T-helper 9 cell (primary cell): ENCODE measurements at places on chromosomes 1 and 21.

DNA sequence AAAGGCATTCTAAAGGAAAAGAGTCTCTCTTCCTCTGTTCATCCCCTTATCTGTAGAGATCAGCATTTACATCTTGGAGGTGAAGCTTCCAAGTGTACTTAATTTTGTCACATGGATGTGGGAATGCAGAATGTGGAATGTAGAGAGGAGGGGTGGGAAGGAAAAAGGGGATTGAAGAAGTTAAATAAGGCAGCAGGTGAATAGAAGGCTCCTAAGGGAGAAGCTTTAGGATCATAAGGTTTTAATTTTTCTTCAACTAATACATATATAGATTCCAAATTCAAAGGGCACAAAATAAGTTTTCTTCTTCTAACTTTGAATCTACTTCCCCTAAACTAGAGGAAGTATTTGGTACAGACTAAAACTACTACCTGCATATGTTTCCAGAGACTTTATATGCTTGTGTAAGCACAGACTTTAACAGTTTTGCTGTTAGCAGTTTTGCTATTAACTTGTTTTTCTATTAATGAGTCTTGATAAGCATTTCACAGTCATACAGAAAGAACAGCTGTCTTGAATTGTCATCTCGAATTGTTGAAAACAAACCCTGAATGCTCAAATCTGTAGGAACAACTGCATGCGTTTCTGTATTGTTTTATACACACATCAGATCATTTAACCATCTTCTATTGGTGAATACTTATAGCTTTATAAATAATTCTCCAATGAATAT lies 12.7 kb downstream of the TENT5C start:
- no peak for DNase-seq

- no peak for DNase-seq
These were observed 822 bp downstream of the MTX1 start for GRCh38 chr1:155209312-155209721.

GRCh38 chr1:175317309-175317708 lies 124.7 kb upstream of the KIAA0040 start:
- DNase-seq: peak; percentile 10

GRCh38 chr1:46173361-46173856 lies 1.5 kb upstream of the TSPAN1 start:
- no peak for DNase-seq

- DNase-seq: no peak
These were observed 393.1 kb downstream of the PTPRU start for GRCh38 chr1:29629401-29629800.

DNA sequence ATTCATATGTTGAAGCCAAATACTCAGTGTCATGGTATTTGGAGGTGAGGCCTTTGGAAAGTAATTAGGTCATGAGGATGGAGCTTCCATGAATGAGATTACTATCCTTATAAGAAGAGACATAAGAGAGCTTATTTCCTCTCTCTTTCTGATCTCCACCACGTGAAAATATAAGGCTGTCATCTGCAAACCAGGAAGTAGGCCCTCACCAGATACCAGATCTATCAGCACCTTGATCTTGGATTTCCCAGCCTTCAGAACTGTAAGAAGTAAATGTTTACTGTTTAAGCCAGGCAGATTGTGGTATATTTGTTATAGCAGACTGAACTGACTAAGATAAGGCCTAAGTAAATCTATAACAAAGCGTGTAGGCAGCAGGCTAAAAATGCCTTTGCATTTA lies 25.3 kb downstream of the RBM11 start:
- no peak for DNase-seq

DNA sequence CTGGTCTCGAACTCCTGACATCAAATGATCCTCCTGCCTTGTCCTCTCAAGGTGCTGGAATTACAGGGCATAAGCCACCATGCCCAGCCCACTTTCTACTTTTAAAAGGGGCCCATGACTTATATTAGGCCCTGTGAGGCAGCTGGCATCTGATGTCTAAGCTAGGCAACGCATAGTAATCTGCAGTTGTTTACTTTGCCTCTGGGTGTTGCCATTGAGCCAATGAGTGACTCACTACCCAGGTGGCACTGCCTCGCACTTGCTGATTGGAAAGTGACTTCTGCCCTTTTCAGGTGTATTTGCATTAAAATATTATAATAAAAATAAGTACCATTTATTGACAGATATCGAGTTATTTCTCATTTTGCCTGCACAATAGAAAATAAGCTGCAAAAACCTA lies 84.9 kb downstream of the KIF14 start:
- DNase-seq: no peak

- no peak for DNase-seq
These were observed 9.9 kb downstream of the DMAP1 start for GRCh38 chr1:44223187-44223610.

- DNase-seq: no peak
These were observed 84.9 kb downstream of the PTPRU start for GRCh38 chr1:29321176-29321575.

DNA sequence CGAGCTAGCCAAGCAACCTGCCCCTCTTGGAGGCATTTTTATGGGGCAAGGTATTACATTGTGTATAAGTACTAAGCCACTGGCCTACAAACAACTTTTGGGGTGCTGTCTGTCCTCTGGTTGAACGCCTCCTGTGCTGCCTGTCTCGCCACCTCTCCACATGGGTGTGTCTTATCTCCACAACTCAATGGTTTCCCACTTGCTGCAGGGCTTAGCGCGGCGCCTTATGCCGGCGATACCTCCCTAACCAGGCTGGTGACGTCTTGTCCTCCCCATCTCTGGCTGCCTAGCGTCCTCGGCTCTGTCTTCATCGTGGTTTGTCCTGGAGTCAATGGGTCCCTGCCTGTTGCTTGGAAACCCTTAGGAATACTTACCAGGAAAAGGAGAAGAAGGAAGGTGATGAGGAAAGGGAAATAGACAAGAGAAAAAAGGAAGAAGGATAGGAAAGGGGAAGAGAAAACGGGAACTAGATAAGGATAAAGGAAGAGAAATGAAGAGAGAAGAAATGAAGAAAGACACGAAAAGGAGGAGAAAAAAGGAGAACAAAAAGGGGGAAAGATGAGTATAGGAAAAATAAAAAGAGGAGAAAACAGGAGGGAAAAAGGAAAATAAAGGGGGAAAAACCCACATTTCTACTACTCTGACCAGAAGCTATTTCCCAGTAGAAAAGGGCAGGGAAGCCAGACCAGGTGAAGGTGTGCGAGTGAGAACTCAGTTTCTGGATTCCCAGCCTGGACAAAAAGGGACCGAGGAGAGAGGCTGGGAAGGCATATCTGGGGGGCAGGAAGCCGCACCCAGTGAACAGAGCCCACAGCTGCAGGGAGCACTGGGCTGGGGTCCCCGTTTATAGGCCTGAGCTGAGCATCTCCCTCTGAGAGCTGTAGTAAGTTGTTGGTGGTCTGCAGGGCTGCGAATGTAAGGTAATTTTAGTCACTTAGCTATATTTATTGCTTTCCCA lies 86.2 kb downstream of the CLIC6 start:
- DNase-seq: no peak

DNA sequence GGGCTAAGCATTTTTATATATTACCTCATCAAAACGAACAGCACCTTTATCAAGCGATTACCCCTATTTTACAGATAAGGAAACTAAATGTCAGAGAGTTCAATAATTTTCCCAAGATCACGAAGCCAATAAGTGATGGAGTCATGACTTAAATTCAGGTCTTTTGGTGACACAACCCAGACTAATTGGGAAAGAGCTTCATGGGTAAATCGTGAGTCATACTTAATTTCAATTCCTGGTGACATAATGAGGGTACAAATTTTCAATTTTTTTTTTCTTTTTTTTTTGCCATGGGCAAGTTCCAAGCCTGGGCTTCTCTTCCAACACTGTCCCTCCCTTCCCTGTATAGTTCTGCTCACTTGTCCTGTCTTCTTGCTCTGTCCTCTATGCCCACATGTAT lies 30.1 kb upstream of the IL10 start:
- no peak for DNase-seq

DNA sequence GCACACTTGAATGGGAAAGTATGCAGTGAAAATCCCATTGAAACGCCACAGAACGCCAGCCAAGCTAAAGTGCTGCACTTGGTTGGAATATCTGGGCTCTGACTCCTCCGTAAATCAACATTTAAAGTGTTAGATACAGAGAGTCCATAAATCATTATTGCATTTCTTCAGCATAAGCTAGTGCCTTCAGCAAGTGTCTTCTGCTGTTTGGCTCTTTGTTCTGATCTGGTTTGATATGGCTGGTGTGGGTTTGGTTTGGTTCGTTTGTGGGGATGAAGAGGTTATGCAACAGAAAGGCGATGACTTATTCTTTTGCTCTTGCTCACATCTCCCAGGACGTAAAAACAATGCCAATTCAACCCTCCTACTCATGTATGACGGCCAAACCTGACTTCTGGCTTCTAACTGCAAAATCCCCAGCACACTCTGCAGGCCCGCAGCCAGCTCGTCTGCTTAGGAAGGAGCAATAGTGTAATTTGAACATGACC lies 121.8 kb upstream of the ERG start:
- no peak for DNase-seq

DNA sequence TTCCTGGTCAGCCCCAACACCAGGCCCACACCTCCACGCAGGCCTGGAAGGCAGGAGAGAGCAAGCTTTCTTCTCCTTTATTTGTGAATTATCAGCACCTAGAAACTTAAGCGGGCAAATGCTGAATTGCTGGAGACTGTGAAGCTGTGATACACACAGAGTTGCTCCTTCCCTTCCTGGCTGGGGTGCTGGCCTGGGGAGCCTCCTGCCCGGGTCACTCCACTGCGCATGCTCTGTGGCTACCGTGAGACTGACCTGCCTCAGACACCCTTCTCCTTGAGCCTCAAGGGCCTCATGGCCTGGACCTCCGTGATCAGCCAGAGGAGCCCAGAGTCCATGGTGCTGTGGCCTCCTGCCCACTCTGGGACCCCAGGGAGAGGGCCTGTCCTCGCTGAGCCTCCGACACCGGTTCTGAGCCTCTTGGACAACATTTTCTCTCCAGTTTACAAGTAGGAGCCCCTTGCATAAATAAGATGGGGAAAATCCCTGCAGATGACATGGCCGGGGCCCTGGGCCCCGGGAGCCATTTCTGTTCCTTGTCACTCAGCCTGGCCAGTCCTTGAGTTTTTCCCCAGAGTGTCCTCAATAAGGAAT lies 18.0 kb downstream of the AGPAT3 start:
- DNase-seq: no peak

- no peak for DNase-seq
These were observed 30.7 kb upstream of the OPRD1 start for GRCh38 chr1:28781305-28781704.

DNA sequence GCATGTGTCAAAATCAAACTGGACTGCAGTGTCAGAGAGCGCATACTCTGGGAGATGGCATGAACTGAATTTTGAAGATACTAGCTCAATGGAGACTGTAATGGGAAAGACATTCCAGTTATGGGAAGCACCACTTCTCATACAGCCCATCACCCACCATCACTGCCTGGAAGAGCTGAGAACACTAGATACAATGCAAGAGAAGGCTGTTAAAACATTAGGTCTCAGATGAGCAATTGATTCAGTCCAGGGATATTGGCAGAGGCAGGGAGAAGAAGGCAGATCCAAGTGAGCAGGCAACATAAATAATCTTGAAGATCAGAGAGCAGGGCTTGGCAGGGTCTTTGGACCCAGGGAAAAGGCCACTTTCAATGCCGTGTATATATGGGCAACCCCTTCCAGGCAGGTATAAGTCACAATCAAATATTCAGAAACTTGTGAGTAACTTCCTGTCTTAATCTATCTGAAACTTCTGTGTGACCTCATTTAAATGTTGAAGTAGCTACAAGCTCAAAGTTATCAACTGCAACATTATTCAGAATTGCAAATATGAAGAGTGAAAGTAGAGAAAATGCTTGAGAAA lies 290.3 kb upstream of the SGIP1 start:
- DNase-seq: no peak

DNA sequence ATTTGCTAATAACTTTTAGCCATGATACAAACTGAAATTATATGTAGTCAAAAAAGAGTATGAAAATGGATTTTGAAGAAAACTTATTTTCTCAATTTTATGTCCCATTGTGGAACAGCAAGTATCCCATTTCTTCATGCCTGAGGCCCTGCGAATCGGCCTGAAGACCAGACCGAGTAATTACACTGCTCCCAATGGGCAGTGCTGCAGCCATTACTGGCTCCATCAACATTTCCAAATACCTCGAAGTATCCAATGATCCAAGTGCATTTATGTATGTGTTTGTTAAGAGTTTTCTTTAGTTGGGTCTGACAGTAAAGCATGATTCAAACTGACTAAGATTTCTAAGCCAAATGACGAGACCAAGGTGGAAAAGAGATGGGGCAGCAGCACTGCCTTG lies 44.4 kb downstream of the HSF2BP start:
- DNase-seq: no peak

DNA sequence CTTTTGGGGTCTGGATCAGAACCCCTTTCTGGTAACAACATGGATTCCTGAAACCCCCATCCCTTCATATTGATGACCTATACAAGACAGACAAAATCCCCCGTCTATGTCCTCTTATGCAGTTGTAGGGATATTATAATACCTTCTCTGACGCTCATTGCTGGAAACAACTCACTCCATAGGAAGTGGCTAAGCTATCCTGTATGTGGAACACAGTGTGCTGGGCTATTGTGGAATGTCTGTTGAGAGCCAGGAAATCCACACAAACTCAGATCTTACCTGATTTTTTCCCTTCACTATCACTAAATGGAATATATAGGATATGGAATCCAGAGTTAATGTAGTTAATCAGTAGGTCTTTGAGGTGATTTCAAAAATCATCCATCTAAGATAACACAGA lies 17.7 kb upstream of the PIK3R3 start:
- no peak for DNase-seq

GRCh38 chr1:20280341-20280740 lies 10.3 kb upstream of the VWA5B1 start:
- DNase-seq: no peak

DNA sequence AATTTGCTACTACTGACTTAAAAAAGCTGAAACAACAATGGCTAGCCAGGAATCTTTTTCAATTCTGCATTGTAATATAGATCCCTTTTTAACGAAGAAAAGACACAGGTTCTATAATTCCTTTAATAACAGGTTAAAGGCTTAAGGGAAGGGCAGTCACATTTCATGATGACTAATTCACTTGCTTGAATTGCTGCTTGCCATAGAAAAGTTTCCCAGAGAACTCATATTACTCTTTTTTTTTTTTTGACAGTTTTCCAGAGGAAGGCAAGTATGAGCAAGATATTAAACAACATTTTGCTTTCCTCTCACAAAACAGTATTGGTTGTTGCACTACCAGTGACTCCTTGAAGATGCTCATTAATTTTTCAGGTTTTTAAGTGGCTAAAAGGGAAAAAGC lies 60.9 kb downstream of the IL23R start:
- no peak for DNase-seq

- DNase-seq: no peak
These were observed 6.1 kb downstream of the MRPS21 start for GRCh38 chr1:150299716-150300115.

GRCh38 chr1:118783095-118783758 lies 204.9 kb downstream of the TBX15 start:
- no peak for DNase-seq

DNA sequence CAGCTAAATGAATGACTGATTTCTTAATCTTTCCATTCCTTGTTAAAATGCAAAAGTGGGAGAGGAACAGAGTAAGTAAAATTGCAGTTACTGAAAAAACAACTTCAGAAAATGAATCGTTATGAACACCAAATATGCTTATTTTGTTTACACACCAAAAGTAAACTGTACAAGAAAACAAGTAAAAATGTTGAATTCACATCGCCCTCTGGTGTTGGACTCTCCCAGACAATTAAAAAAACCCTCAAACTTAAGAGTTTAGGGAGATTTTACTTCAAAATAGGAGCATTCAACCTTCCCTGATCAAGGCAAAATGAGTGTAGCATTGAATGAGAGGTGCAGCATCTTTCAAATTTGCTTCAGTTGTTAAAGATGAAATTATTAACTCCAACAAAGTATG lies 19.4 kb upstream of the ESRRG start:
- DNase-seq: no peak

- no peak for DNase-seq
These were observed 73.1 kb downstream of the ATP6V1G3 start for GRCh38 chr1:198467342-198467741.
